ENCODE measurements at places on chromosomes 5 and 9. TPM values are rescaled to one million over a fixed set of nuclear protein-coding genes. Genes with fewer than 3 reads are reported as not detected.

Gene ANKRA2
- total RNA-seq = 10.2 TPM

Gene ANKRD20A1
- total RNA-seq = not detected

DNA sequence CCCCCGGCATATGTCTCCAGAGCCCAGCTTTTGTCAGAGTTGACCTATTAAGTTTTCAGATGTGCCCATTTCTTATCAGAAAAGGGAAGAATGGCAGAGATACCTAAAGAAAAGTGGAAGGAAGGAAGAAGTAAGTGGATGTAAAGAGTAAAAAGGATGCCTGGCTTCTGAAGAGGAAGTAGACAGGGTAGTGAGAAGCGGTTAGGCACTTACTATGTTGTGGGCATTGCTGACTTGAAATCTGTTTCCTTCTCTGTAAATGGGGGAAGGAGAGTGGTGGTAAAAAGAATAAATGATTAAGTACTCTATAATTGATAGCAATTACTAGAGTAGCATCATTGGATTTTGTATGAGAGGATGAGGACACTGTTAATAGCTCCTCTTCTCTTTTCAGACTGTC is 9.9 kb downstream of the ANP32B start:
- H3K27ac ChIP-seq = no peak overlapping the region
- H3K4me3 ChIP-seq = no peak overlapping the region
- DNase-seq = no peak
- H3K4me1 ChIP-seq = peaks cover 26% of the 10 kb centered on the region
- H3K27me3 ChIP-seq = no peaks in the 10 kb centered on the region

- H3K4me1 ChIP-seq = no peaks in the 10 kb centered on the region
- no peak overlapping the region for H3K4me3 ChIP-seq
- 0 out of 2 replicates have a peak, but pooled peaks cover 2% of the 10 kb centered on the region for H3K36me3 ChIP-seq
- DNase-seq = no peak
Observed at GRCh38 chr9:133403766-133404453, 13.9 kb downstream of the REXO4 start.

- no peak overlapping the region for H3K4me3 ChIP-seq
- no peaks in the 10 kb centered on the region for H3K36me3 ChIP-seq
- no peaks in the 10 kb centered on the region for H3K27me3 ChIP-seq
Observed at GRCh38 chr9:109263358-109263757, 57.5 kb downstream of the EPB41L4B start.

DNA sequence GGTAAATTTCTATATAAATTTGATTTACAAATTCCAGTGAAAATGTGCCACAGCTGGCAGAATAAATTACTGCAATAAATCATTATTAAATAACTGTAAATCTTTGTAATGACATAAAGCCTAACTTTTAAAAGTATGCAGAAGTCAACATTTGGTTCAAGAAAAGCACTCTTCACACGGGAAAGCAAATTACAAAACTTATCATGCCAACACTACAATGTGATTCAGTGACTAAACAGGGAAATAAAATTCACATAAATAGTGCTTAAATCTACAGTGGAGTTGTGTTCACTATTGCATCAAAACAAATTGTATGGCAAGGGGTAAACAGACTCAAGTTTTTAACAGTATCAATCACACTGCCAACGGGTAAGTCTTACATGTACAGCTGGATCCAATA is 117.2 kb downstream of the BNC2 start:
- H3K4me1 ChIP-seq = no peaks in the 10 kb centered on the region
- no peaks in the 10 kb centered on the region for H3K36me3 ChIP-seq
- H3K4me3 ChIP-seq = no peak overlapping the region
- DNase-seq = no peak
- no peaks in the 10 kb centered on the region for H3K27me3 ChIP-seq

All from Caco-2 (cell line).